ENCODE measurements at places on chromosomes 7 and 10. TPM values are rescaled to one million over a fixed set of nuclear protein-coding genes. Genes with fewer than 3 reads are reported as not detected.

DNA sequence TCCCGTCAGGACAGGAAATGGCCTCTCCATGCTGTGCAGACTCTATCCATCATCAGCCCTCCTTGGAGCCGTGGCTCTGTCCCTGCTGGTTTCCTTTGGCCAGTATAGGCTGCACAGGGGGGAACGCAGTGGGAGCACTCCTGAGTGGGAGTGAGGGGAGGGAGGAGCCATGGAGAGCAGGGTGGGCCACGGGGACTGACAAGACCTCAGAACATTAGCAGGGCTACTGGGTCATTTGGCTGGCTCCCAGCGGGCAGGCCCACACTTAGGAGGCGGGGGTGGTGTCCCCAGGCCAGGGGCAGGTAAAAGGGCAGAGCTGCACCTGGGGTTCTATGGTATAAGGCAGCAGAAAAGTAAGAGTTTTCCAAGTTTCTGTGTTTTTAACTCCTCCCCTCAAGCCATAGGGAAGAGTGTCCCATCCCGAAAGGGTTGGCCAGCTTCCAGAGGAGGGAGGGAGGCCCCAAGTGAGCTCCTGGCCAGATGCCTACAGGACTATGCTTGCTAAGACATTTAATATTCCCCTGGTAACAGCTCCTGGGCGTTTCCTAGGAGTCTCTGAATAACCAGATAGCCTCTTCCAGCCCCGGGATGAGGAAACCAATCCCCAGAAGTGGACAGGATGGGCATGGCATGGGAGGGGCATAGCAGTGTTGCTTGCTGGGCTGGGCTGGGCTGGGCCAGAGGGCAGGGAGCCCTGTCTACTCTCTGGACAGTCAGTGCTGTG lies 5.5 kb upstream of the OPN4 start:
- DNase-seq: no peak

GRCh38 chr10:24858288-24859270 lies 93.8 kb downstream of the PRTFDC1 start:
- DNase-seq: peak; percentile 37

Gene OPALIN
- not detected for total RNA-seq

DNA sequence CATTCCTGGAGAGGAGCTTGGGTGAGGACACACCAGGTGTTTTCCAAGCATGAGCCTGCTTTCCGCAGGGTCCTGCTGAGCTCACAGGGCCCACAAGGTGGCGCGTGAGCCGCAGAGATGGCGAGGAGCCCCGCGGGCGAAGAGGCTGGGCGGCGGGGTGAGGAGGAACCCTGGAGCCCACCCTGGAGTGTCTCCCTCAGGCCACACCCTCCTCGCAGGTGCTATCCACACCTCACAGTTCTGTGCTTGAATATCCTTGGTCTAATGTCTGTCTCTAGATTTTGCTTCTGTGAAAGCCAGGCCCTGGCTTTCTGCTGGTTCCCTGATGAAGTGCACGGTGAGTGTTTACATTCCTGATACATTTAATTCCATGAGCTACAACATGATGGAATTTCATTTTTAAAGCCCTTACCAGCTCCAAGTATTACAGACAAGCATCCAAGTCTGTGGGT lies 433.6 kb downstream of the ACTR3B start:
- DNase-seq: peak; percentile 71

Gene GNG11
- total RNA-seq: 1.6 TPM

DNA sequence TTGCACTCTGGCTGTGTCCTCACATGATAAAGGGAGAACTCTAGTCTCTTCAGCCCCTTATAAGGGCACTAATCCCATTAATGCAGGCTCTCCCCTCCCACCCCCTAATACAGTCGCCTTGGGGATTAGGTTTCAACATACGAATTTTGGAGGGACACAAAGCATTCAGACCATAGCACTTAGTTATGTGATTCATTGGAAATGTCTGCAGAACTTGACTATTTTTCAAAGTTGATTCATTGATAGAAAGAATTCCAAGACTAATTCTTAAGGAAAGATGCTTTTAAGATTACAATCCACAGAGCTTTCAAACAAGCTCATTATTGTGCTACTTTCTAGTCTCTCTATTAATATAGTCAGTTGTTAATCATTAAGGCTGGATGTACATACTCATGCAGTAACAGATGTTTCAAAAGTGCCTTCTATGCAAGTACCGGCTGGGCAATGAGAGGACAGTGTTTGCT lies 85.3 kb upstream of the RPA3 start:
- DNase-seq: no peak

Gene KCNIP2
- 2.9 TPM for total RNA-seq

GRCh38 chr7:117600911-117601310 lies 121.1 kb downstream of the CFTR start:
- DNase-seq: no peak

- DNase-seq: no peak
Measured at GRCh38 chr7:51068401-51068800, 248.2 kb downstream of the COBL start.

DNA sequence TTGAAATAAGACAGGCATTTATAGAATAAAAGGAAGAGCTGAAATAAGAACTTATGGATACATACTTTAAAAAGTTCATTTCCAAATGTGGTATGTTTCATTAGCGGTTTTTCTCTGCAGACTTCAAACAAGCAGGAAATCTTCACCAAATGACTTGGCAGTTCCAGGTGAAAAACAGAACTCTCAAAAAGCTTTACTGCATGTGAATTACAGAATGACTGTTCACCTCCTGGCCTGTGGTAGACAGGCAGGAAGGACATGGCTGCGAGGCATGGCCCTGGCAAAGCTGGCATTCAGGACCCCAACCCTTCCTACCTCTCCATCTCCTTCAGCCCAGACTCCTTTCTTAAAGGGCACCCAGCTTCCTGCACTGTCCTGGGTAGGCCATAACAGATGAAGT lies 21.2 kb upstream of the ENO4 start:
- DNase-seq: no peak

GRCh38 chr10:96614515-96614914 lies 27.7 kb upstream of the TM9SF3 start:
- no peak for DNase-seq

- no peak for DNase-seq
Measured at GRCh38 chr10:68813559-68813958, 13.8 kb upstream of the STOX1 start.

GRCh38 chr7:29033584-29033983 lies 75.5 kb upstream of the TRIL start:
- no peak for DNase-seq

- DNase-seq: no peak
Measured at GRCh38 chr10:20004087-20004523, 187.9 kb downstream of the PLXDC2 start.

GRCh38 chr7:14144538-14144937 lies 155.1 kb upstream of the ETV1 start:
- DNase-seq: no peak

- no peak for DNase-seq
Measured at GRCh38 chr10:22017283-22018020, 13.9 kb upstream of the DNAJC1 start.

Gene MAT1A
- total RNA-seq: 6.5 TPM

DNA sequence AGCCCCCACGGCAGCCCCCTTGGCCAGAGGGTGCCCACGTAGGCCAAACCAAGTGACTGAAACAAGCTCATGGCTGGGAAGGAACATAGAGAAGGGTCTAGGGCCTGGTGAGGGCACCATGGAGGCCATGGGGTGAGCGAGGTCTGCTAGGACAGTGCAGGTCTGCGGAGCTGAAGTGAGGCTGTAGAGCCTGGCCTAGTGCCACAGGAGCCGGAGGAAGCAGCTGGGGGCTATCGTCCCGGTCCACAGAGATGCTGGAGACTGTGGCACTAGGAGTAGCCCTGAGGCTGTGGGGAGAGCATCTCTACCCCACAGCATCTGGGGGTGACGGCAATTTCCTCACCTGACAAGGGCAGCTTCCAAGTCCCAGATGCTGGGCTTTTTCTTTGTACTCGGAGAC lies 150.3 kb downstream of the ZNF22 start:
- DNase-seq: no peak

DNA sequence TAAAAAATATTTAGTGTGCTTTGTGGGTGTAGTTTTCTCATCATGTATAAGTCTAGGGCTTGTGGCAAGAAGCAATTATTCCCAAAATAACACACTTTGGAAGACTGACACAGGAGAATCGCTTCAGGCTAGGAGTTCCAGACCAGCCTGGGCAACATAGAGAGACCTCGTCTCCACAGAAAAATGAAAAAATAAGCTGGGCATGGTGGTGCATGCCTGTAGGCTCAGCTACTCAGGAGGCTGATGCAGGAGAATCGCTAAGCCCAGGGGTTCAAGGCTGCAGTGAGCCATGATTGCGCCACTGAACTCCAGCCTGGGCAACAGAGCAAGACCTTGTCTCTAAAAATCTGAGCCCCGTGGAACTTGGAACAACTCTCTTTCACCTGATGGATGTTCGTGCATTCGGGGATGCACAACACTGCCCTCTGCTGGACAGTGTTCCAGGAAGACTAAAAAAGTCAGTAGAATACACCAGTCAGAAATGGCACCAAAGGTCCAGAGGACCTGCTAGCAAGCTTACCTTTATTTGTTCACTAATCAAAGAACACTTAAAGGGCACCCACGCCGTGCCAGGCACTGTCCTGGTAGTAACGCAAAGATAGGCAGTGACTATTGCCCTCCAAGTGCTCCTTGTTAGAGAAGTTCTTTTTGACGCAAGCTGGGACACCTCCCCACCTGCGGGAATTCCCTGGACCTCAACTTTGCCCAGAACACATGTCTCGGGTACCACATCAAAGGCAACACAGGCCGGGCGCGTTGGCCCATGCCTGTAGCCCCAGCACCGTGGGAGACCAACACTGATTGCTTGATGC lies 81.9 kb upstream of the CALN1 start:
- DNase-seq: peak; percentile 87
